SW 1271 (cell line): ENCODE measurements at places on chromosomes 1 and 21.

DNA sequence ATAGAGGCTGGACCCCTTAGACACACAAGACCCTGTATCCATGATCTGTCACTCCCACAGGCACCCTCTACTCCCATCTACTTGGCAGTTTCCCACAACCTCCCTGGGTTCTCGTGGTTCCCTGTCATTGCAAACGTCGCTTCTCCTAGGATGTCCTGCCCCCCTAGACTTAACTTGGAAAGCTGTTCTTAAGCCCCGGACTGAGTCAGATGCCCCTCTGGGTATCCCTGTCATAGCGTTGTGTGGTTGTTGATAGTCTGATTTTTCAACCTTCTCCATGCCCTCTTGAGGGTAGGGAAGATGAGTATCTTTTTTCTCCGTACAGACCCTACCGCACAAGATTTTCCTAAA is 11.8 kb downstream of the RCC1 start:
- DNase-seq = peak; percentile 55

GRCh38 chr1:207361889-207362288 is 40.4 kb downstream of the CD55 start:
- no peak for DNase-seq

DNA sequence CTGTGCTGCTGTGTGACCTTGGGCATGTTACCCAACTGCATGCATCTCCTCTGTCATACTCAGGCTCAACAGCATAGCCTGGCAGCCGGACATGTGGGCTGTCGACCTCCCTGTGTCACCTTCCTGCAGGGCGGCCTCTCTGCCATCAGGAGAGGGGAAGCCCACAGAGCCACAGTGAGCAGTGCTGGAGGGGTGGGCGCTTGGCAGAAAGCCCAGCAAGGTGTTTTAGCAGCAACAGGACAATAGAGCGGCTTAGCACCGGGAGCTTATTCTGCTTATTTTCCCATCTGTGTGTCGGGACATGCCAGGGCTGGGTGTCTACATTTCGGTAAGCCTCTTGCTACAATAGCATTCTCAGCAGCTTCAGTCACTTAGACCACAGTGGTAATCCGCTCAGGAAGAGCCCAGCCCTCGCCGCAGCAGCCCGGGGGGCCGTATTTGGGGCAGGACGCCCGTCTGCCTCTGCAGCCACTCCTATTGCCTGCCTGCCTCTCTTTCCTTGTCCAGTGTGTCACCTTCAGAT is 22.8 kb upstream of the CDK18 start:
- DNase-seq = no peak

GRCh38 chr21:37463083-37463801 is 96.7 kb downstream of the DYRK1A start:
- peak; percentile 34 for DNase-seq

GRCh38 chr1:37995751-37996345 is 6.0 kb upstream of the SF3A3 start:
- no peak for DNase-seq

GRCh38 chr1:14949836-14950713 is 203.5 kb upstream of the TMEM51 start:
- no peak for DNase-seq

DNA sequence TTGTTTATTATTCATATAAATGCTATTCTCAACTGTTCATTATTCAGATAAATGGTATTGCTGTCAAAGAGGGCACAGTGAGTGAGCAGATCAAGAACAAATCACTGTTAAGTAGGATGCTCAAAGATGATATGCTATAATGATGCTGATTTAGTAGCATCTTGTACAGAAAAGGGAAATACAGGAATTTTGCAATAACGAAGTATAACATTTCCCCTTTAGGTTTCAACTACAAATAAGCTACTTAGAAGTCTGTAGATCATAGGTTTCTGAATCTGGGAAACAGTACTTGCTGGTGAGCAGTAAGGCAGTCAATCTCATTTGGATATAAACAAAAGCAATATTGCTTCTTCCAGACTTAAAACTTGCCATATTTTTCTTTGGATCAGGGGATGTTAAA is 27.3 kb upstream of the RCOR3 start:
- DNase-seq = no peak

DNA sequence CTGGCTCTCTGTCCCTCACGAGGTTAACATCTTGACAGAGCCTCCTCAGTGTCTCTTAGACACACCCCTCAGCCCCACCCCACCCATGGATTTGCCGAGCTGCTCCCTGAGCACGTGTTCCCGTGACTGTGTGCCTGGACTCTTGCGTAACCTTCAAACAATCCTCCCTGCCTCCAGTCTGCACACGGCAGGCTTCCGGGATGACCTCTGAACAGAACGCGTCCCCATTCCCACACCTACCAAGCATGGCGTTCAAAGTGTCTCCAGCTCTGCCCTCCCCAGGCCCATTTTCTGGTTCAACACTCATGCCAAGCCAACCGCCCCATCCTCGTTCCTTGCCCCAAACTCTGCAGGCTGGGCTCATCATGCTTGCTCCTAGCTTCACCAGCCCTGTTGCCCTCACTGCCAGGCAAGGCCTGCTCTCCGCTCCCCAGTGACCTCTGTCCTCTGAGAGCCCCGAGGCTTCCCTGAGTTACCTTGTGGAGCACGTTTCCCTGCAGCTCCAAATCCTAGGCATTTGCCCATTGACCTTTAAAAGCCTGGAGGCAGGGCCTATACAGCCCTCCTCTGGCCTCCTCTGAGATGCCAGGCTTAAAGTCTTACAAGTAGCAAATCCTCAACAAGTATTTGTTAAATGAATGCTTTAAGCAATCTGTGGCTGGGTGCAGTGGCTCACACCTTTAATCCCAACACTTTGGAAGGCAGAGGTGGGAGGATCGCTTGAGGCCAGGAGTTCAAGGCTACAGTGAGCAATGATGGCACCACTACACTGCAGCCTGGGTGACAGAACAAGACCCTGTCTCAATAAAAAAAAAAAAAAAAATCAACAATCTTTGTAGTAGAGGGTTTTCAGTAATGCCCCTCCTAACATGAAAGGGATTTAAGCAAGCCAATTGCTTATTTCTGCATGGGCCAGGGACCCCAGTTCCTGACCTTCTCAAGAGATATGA is 5.0 kb downstream of the AGT start:
- DNase-seq = no peak

GRCh38 chr1:106502659-106503058 is 553.8 kb upstream of the PRMT6 start:
- no peak for DNase-seq

DNA sequence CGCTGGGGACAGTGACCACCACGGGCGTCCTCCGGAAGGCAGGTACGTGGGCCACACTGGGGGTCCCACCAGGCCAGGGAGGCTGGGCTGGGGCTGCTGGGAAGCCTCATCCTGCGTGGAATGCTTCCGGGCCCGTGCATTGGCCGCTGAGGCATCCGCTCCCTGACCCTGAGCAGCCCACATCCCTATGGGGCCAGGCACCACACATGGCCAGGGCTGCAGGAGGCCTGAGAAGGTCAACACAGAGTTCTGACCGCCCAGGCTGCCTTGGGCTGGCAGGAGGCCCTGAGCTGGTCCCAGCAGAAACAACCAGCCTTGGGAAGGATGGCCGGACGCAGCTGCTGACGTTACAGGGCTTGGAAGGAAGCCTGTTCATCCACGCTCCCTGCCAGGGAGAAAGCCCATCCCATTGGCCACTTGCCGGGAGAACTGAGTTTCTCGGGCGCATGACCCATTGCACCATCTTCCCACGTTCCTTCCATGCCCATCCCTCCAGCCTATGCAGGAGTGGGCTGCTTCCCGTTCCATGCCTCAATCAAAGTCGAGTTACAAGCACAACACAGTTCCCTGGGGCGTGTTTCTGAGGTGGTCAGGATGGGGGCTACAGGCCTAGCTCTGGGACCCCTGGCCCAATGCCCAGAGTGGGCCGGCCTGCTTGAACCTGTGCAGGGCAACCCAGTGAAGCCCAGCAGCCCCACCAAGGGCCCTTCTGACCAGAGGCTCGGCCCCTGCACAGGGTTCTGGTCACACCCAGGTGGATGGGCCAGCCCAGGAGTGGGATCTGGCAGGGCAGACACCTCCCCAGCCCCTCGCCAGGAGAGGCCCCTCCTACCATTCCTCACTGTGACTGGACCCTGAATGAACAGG is 31.7 kb downstream of the TRIM11 start:
- DNase-seq = no peak

DNA sequence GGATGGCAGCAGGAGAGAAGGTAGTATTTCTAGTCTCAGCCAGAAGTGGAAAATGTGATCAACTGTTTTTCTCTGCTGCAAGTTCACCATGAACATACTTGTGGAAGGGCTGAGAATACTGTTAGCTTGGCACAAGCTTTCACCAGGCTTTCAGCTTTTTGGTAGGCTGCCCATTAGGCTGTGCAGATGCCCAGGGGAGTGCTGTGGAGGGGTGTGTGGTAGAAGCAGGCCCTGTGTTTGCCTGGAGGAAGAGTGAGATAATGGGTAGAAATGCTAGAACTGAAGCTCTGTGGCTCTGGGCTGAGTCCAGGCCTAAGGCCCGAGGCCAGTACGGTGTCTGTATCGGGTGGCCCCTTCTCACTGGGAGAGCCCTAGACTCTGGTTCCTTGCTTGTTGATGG is 9.8 kb downstream of the DNAJC6 start:
- no peak for DNase-seq

DNA sequence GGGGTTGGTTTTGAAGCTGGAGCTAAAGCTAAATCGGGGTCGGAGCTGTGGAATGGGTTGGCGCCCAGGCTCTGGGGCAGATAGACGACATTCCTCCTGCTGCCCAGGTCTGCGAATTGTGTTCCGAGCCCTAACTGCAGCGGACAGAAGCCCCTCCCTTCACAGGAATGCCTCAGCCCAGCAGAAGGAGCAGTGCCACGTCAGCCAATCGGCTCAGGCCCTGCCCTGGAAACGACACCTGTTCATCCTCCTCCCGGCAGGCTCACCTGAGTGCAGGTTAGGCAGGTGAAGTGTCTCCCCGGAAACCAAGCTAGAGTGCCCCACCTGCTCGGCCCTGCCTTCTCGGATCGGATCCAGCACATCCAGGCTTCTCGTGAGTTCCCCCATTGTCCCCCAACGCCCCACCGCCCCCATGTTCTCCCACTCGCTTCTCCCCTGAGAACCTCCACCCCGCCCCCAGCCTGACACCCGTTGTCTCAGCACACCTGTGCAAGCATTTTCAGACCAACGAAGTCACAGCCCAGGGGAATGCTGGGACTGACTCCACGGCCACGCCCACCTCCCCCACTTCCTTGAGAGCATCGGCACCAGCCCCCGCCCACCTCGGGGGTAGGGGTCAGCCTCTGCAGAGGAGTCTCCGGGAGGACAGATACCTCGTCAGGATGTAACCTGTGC is 775 bp downstream of the TMEM125 start:
- DNase-seq = no peak
